A375 (cell line): ENCODE measurements at places on chromosomes 11 and 22. TPM values are rescaled to one million over a fixed set of nuclear protein-coding genes. Genes with fewer than 3 reads are reported as not detected.

Gene POLR2L
- total RNA-seq: 380 and 388 TPM in 2 replicates

Gene A4GALT
- 2.3 and 4.9 TPM in 2 replicates for total RNA-seq

Gene CD3G
- total RNA-seq: not detected in 2 replicates

Gene SGSM1
- total RNA-seq: not detected in 2 replicates

Gene TYMP
- total RNA-seq: 1.1 and 1.5 TPM in 2 replicates

Gene PRAME
- 77.8 and 78.5 TPM in 2 replicates for total RNA-seq

Gene ALKBH3
- 47.5 and 53.0 TPM in 2 replicates for total RNA-seq

Gene ABCG4
- total RNA-seq: 0.08 and 0.23 TPM in 2 replicates

Gene MMP12
- 0.11 TPM in 1 of 2 replicates, not detected in the other for total RNA-seq

Gene IL17REL
- total RNA-seq: not detected in 2 replicates

Gene NCAM1
- 1.4 and 2.2 TPM in 2 replicates for total RNA-seq

Gene TREH
- total RNA-seq: not detected in 2 replicates

Gene MAPK8IP2
- total RNA-seq: 0.03 and 0.04 TPM in 2 replicates

Gene CREB3L1
- 1.1 and 1.2 TPM in 2 replicates for total RNA-seq

Gene SLC22A6
- total RNA-seq: not detected in 2 replicates

Gene PLAAT5
- not detected in 2 replicates for total RNA-seq

Gene TSKU
- 16.9 and 20.6 TPM in 2 replicates for total RNA-seq

Gene SLC17A6
- not detected in 2 replicates for total RNA-seq

Gene FBXO3
- total RNA-seq: 17.5 and 22.3 TPM in 2 replicates

Gene C11orf87
- not detected in 2 replicates for total RNA-seq

Gene SCGB1D2
- total RNA-seq: not detected in 2 replicates

Gene MMP8
- 0.72 and 1.2 TPM in 2 replicates for total RNA-seq

Gene OR10D3
- total RNA-seq: 0.60 and 1.6 TPM in 2 replicates

Gene SCGB1C1
- total RNA-seq: not detected in 2 replicates

Gene TP53AIP1
- 0.29 TPM in 1 of 2 replicates, not detected in the other for total RNA-seq
